Esophagus squamous epithelium (tissue), 5 donors: ENCODE measurements at places on chromosomes 13 and 19.

DNA sequence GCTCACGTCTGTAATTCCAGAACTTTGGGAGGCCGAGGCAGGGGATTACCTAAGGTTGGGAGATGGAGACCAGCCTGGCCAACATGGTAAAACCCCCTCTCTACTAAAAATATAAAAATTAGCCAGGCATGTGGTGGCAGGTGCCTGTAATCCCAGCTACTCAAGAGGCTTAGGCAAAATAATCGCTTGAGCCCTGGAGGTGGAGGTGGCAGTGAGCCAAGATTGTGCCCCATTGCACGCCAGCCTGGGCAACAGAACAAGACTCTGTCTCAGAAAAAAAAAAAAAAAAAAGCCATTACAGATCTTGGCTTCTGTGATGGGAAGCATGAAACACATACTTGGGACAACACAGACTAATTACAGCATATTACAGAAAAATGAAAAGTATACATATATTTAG is 1404.5 kb upstream of the SPRY2 start:
- no peak overlapping the region for H3K4me3 ChIP-seq
- H3K27me3 ChIP-seq: no peaks in the 10 kb centered on the region
- H3K4me1 ChIP-seq: no peaks in the 10 kb centered on the region
- no peaks in the 10 kb centered on the region for H3K36me3 ChIP-seq

DNA sequence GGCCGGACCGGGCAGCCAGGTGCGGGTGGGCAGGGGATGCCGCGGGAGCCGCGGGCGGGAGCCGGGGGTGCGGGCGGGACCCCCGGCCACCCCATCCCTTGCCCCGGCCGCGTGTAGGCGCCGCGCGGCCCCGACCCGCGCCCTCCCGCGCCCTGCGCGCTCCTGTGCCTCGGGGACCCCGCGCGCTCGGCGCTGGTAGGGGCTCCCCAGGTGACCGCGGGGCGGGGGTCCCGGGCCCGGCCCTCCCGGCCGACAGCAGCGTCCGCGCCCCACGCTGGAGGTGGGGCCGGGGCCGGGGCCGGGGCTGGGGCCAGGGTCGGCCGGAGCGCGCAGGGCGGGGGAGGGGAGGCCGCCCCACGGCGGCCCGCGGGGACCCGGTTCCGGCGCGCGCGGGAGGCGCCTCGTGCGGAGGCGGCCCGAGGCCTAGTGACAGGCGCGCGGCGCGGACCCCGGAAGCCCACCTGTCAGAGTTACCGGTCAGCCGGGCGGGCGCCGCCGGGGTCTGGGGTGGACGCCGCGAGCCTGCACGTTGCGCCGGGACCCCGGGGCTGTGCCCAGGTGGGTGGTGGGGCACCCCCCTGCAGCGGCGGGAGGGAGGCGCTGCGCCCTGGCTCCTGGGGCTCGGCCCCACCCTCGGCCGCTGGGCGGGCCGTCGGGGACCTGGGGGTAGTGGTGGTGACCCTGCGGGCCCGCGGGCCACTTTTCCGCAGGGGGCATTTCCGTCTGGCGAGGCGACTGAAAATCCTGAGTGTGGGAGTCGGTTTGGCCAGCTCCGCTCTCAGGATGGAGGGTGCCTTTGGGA is 518 bp downstream of the TFDP1 start:
- H3K4me1 ChIP-seq: peaks cover 16% of the 10 kb centered on the region
- H3K4me3 ChIP-seq: peak overlapping the region; percentile 59
- H3K27me3 ChIP-seq: no peaks in the 10 kb centered on the region
- H3K36me3 ChIP-seq: no peaks in the 10 kb centered on the region

DNA sequence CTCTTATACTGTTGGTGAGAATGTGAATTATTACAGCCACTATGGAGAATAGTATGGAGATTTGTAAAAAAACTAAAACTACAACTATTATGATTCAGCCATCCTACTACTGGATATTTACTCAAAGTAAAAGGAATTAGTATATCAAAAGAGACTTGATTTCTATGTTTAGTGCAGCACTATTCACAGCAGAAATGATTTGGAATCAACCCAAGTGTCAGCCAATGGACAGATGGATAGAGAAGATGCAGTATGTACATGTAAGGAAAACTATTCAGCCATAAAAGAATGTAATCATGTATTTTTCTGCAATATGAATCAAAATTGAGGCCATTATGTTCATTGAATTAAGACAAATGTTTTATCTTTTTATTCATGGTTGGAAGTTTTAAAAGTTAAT is 1705.5 kb downstream of the SLITRK1 start:
- no peaks in the 10 kb centered on the region for H3K27me3 ChIP-seq
- H3K4me3 ChIP-seq: no peak overlapping the region
- no peak overlapping the region for H3K27ac ChIP-seq
- no peaks in the 10 kb centered on the region for H3K4me1 ChIP-seq

- H3K4me3 ChIP-seq: no peak overlapping the region
- no peaks in the 10 kb centered on the region for H3K4me1 ChIP-seq
- DNase-seq: no peak
- H3K27me3 ChIP-seq: no peaks in the 10 kb centered on the region
Measured at GRCh38 chr13:66951426-66951825, 278.7 kb downstream of the PCDH9 start.

- no peaks in the 10 kb centered on the region for H3K36me3 ChIP-seq
- peaks cover 10% of the 10 kb centered on the region for H3K4me1 ChIP-seq
- no peak overlapping the region for H3K27ac ChIP-seq
- H3K27me3 ChIP-seq: no peaks in the 10 kb centered on the region
- no peak overlapping the region for H3K4me3 ChIP-seq
Measured at GRCh38 chr13:113552786-113553434, 31.6 kb upstream of the TFDP1 start.

DNA sequence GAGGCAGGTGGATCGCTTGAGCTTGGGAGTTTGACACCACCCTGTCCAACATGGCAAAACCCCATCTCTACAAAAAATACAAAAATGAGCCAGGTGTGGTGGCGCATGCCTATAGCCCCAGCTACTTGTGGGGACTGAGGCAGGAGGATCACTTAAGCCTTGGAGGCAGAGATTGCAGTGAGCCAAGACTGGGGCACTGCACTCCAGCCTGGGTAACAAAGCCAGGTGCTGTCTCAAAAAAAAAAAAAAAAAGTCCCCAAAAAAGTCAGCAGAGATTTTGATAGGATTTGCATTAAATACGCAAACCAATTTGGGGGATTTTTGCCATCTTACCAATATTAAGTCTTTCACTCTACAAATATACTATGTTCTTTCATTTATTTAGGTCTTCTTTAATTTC is 21.7 kb upstream of the RPL21 start:
- no peak for DNase-seq
- H3K36me3 ChIP-seq: no peaks in the 10 kb centered on the region
- H3K27ac ChIP-seq: no peak overlapping the region
- no peaks in the 10 kb centered on the region for H3K4me1 ChIP-seq

GRCh38 chr13:66424422-66424821 is 805.7 kb downstream of the PCDH9 start:
- no peaks in the 10 kb centered on the region for H3K27me3 ChIP-seq
- H3K4me1 ChIP-seq: no peaks in the 10 kb centered on the region
- no peak overlapping the region for H3K27ac ChIP-seq
- DNase-seq: no peak
- H3K4me3 ChIP-seq: no peak overlapping the region

- no peak overlapping the region for H3K4me3 ChIP-seq
- H3K27ac ChIP-seq: no peak overlapping the region
- no peak for DNase-seq
- peaks cover 27% of the 10 kb centered on the region for H3K4me1 ChIP-seq
- H3K27me3 ChIP-seq: no peaks in the 10 kb centered on the region
- H3K36me3 ChIP-seq: peaks cover 32% of the 10 kb centered on the region
Measured at GRCh38 chr19:48881741-48882657, 9.8 kb downstream of the PPP1R15A start.

- no peak for DNase-seq
- H3K36me3 ChIP-seq: no peaks in the 10 kb centered on the region
- H3K27ac ChIP-seq: no peak overlapping the region
- H3K4me1 ChIP-seq: no peaks in the 10 kb centered on the region
Measured at GRCh38 chr13:30299786-30300185, 7.6 kb downstream of the KATNAL1 start.

- no peak for DNase-seq
- H3K4me1 ChIP-seq: no peaks in the 10 kb centered on the region
- H3K27me3 ChIP-seq: no peaks in the 10 kb centered on the region
- no peak overlapping the region for H3K4me3 ChIP-seq
Measured at GRCh38 chr13:81683521-81683920, 1342.6 kb upstream of the SPRY2 start.

DNA sequence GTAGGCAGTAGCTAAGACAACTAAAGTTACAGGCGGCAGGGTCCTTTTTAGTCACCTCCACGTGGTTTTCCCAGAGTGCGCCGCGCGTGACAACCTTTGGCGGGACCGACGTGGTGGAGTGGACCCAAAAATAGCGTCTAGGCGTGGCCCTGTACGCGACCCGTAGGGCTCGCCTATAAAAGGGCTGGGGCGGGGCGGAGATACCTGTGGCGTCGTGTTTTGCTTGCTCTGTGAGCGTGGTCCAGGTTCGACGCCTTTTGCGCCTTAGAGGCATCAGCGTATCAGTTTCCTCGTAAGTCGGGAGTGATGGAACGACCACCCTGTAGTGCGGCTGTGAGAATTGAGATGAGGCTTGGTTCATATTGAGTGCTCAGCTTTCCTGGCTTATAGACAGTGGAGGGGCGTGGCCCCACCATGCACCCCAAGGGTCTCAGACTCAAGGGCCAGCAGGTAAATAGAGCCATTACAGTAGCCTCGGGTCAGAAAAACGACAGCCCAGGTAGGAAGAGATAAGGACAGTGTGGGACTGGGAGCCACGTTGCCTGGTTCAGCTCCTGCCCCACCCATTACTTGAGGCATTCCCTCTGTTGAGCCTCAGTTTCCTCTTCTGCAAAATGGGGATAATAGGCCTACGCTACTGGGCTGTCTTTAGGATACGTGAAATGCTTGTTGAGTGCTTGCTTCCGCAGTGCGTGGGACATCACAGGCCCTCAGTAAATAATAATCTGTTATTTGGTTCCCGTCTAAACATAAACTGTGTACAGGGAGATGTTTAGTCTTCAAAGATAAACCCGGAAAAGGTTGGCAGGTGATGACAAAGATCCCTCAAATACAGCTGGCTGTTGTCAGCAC is 693 bp upstream of the TMED1 start:
- H3K36me3 ChIP-seq: peaks cover 31% of the 10 kb centered on the region
- peak overlapping the region; percentile 99 for H3K27ac ChIP-seq
- H3K4me1 ChIP-seq: no peaks in the 10 kb centered on the region
- DNase-seq: peak; percentile 65
- no peaks in the 10 kb centered on the region for H3K27me3 ChIP-seq
- H3K4me3 ChIP-seq: peak overlapping the region; percentile 79

DNA sequence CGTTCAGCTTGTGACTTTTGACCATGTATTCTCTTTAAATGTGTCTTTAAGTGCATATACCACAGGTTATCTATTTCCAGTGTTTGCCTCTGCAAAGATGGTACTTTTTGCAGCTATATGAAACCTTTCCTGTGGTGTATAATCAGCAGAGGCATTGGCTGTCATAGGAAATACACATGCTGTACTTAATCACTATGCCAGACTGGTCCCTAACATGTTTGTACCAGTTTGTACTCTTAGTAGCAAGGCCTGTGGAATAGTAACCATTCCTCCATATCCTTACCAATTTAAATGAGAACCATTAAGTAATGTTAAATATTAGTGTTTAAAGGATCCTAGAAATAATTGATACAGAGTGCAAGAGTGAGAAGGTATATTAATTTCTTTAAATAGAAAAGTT is 69.8 kb downstream of the CDK8 start:
- H3K36me3 ChIP-seq: no peaks in the 10 kb centered on the region
- peaks cover 29% of the 10 kb centered on the region for H3K4me1 ChIP-seq
- no peak overlapping the region for H3K4me3 ChIP-seq
- H3K27me3 ChIP-seq: no peaks in the 10 kb centered on the region
- no peak overlapping the region for H3K27ac ChIP-seq
- no peak for DNase-seq

DNA sequence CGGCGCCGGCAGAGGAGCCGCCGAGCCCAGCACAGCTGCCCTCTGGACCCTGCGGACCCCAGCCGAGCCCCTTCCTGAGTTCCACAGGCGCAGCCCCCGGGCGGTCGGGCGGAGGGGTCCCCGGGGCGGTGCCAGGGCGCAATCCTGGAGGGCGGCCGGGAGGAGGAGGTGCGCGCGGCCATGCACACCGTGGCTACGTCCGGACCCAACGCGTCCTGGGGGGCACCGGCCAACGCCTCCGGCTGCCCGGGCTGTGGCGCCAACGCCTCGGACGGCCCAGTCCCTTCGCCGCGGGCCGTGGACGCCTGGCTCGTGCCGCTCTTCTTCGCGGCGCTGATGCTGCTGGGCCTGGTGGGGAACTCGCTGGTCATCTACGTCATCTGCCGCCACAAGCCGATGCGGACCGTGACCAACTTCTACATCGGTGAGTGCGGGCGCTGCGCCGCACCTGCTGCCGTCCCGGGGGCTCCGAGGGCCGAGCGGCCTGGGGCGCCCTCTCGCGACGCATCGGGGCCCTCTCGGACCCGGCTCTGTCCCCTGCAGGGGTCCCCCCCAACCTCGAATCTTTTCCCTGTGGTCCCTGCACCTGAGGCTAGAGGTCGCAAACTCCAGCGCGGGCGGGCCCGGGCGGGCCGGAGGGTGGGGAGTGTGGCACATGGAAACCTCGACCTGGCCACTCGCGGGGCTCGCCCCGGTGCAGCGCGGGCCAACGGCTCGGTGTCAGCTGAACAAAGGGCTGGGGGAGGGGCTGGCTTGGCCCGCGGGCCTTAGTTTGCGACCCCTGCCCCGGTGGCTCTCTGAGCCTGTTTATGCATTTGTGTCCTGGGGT is at the start of gene KISS1R:
Gene KISS1R, plus strand, starts transcription at position 11 of the 829 bp plus-strand sequence. Its CDS starts 170 bp downstream, at position 181.
- no peaks in the 10 kb centered on the region for H3K36me3 ChIP-seq
- no peak for DNase-seq
- peaks cover 38% of the 10 kb centered on the region for H3K4me1 ChIP-seq
- peak within 1 kb of the TSS; percentile 40 for H3K4me3 ChIP-seq
- H3K27me3 ChIP-seq: peaks cover 14% of the 10 kb centered on the region

- no peak overlapping the region for H3K27ac ChIP-seq
- no peaks in the 10 kb centered on the region for H3K4me1 ChIP-seq
- no peaks in the 10 kb centered on the region for H3K27me3 ChIP-seq
- no peak for DNase-seq
Measured at GRCh38 chr13:25775986-25776385, 275.8 kb downstream of the SHISA2 start.

- no peaks in the 10 kb centered on the region for H3K27me3 ChIP-seq
- H3K36me3 ChIP-seq: no peaks in the 10 kb centered on the region
- no peaks in the 10 kb centered on the region for H3K4me1 ChIP-seq
- no peak for DNase-seq
Measured at GRCh38 chr13:98960606-98961502, 17.0 kb downstream of the DOCK9 start.

DNA sequence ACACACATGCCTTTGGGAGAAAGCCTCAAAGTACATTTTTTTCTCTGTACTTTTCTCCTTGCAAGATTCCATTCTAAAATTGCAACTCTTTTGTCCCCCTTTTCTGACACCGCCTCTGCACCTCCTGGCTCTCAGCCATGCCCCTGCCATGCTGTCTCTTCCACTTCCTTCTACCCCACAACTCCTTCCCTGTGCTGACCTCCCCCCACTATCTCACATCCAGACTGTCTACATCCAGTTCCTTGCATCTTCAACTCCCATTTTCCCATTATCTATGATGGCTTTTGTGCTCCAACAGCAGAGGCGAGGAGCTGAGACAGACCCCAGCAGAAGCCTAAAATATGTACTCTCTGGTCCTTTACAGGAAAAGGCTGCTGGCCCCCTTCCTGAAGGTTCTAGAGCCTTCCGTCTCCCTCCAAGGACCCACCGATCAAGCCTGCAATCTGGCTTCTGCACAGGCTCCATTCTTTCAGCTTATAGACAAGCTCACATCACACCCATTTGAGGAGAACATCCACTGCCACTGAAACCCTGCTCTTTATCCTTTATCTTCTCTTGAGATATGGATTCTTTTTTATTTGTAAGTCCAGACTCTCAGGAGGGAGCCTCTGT is 50.2 kb downstream of the RFX2 start:
- H3K4me3 ChIP-seq: no peak overlapping the region
- no peaks in the 10 kb centered on the region for H3K36me3 ChIP-seq
- H3K27ac ChIP-seq: peak overlapping the region; percentile 95
- H3K27me3 ChIP-seq: no peaks in the 10 kb centered on the region
